ENCODE measurements at places on chromosomes 3 and 15.
A peak's percentile ranks its signal among the peaks of the same experiment; 100 is the strongest.

GRCh38 chr3:149967086-149967685 is 3.5 kb downstream of the PFN2 start:
- DNase-seq = peak; percentile 66

- DNase-seq = no peak
These were observed 42.2 kb upstream of the B3GNT5 start for GRCh38 chr3:183210862-183211341.

DNA sequence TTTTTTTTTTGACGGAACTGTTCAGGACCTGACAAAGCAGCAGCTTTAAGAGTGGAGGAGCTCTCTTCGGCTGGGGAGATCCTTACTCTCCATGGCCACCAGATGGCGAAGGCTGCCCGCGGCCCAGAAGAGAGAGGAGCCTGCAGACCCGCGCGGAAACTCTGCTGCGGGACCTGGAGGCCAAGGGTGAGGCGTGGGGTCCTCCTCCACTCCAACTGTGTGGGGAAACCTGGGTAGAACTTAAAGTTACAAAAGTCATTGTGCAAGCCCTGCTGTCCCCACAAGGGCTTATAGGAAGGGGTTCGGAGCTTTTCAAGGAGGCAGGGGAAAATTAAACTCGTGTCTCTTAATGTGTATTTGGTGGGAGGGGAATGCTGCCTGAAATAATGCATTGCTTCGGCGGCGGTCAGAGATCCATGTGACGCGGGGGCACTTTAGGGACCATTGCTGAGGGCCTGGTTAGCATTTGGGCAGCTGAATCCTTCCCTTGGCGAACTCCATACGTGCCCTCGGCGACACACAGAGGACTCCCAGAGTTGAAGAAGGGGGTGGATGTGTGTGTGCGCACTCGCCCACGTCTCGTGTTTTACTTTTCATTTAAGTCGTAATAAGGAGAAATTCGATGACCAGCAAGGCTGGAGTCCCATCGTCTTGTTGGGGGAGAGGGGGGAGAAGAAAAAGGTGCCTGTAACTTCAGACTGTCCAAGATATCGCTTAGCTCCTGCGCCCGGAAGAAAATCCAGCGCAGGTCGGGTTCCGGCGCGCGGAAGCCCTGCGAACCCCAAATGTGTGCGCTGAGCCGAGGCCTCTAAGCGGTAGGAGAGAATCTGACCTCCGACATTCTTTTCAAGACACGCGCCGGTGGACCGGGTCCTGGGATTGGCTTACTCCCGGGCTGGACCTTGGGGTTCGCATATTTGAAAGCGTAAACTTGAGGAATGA is 9.7 kb downstream of the EOMES start:
- DNase-seq = peak; percentile 39

GRCh38 chr15:70303981-70304380 is 206.3 kb upstream of the TLE3 start:
- no peak for DNase-seq

DNA sequence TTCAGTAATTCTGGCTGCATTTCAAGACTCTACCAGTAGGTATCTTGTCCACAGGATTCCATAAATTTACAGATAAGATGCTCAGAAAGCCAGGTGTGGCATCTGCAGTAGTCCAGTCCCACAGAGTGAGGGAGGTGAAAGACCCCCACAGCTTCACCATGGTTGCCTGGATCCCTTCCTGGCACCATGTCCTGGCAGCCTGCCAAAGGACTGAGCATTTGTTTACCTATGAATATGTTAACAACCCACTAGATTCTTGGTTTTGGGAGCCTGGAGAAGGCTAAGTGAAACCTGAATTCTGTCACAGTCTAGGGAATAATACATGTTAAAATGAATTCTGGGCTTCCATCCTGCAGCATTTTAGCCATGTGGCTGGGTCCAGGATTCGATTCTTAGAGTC is 14.9 kb downstream of the CHST2 start:
- DNase-seq = peak; percentile 49

GRCh38 chr3:123802007-123802625 is 82.0 kb downstream of the MYLK start:
- no peak for DNase-seq
